ENCODE measurements at places on chromosomes 3 and 15. TPM values are rescaled to one million over a fixed set of nuclear protein-coding genes. Genes with fewer than 3 reads are reported as not detected.

- DNase-seq = no peak
Measured at GRCh38 chr3:94423578-94423977, 360.7 kb downstream of the NSUN3 start.

GRCh38 chr3:54866251-54866650, 61.6 kb downstream of the LRTM1 start:
- DNase-seq = no peak

- DNase-seq = no peak
Measured at GRCh38 chr3:140553591-140553990, 124.3 kb upstream of the TRIM42 start.

GRCh38 chr3:10189557-10190354, 25.0 kb downstream of the IRAK2 start:
- peak; percentile 91 for DNase-seq

- DNase-seq = no peak
Measured at GRCh38 chr15:40439960-40440742, 602 bp upstream of the BAHD1 start.

DNA sequence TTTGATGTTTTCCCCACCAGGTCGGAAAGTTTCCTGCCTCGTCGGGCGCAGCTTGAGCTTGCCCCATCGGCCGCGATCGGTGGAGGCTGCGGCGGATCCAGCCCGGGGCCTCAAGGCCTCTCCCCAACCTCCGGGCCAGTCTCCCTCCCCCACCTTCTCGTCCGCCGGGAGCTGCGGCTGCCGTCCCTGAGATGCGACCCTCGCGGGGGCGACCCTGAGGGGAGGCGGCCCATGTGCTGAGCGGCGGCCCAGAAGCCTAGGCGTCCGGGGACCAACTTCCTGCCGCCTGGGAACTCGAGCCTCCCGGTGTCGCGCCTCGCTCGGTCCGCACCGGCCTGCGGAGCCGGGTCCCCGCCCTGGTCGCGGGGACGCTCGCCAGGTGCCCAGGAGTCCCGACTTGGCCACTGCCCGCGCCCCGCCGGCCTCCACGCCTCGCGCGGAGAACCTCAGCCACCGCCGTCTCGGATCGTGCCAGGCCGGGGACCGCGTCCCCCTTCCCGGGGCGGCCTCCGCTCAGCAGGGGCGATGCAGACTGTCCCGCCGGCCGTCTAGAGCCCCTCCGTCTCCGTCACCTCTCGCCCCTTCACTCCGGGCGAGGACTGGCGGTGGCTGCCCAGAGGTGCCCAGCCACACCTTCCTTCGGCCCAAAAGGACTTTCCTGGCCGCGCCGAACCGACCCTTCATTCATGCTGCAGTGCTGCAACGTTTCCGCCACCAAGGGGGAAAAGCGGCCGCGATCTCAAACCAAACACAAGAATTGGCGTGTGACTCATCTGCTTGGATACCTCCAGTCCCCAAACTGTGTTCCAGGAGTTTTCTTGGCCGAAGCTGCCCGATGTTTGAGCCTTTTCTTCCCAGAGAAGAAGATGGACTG, 656 bp downstream of the SLMAP start:
- DNase-seq = peak; percentile 65

- DNase-seq = no peak
Measured at GRCh38 chr3:115160295-115160694, 13.2 kb upstream of the ZBTB20 start.

DNA sequence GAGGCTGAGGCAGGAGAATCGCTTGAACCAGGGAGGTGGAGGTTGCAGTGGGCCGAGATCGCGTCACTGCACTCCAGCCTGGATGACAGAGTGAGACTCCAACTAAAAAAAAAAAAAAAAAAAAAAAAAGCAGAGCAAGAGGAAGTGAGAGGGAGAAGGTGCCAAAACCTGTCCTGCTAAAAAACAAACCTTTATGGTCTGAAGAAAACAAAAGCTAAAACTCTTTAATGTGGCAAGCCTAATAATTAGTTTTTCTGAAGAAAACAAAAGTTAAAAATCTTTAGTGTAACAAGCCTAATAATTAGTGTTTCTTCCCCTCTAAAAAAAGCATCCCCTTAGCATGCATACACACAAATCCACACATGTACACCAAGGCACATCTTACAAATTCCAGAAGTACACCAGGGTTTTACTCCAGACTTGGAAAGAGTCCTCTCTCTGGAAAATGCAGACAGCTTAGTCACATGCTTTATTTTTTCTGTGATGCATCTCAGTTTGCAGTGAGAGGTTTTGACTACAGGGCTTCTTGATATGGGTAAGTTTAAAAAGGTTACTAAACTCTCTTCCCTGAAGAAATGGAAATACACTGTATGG, 65.9 kb downstream of the HACD2 start:
- DNase-seq = no peak

DNA sequence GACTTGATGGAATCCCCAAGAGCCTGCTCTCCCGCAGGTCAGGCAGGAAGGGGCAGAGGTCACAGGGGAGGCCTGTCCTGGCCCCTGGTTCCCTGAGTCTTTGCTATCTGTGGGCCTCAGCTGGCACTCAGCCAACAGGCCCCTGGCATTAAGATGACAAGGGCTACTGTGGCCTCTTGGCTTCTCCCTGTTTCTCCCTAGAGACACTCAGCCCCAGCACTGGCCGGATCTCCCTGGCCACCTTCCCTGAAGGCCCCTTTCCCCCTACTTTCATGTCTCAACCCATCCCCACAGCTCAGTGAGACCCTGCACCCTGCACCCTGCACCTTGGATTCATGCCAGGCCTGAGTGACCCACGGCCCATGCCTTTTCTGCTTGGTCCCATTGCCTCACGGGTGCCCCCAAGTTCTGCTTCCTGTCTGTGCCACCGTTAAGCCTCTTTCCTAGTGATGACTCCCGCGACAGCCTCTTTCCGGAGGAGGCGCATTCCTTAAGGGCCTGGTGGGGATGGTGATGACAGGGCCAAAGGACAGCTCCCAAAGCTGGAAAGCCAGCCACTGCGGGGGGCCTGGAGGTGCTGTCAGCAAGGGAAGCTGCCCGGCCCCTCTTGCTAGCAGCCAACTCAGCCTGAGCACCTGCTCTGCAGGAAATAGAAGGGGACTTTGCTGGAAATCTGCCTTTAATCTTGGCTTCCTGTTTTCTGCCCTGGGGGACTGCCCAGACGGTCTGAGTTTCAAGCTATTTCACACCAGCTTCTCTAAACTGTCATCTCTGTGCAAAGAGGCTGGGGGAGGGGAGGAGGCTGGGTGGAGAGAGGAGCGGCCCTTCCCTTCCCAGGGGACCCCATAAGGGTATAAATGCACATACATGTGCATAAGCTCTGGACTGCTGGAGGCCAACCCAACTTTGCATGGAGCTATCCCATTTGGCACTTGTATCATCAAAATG, 4.8 kb upstream of the CSK start:
- DNase-seq = no peak

- DNase-seq = no peak
Measured at GRCh38 chr15:63212050-63213004, 22.9 kb downstream of the RAB8B start.

GRCh38 chr3:29972320-29972993, 633.9 kb upstream of the TGFBR2 start:
- no peak for DNase-seq

GRCh38 chr15:68818769-68819494, 1.8 kb downstream of the ANP32A start:
- DNase-seq = peak; percentile 68

DNA sequence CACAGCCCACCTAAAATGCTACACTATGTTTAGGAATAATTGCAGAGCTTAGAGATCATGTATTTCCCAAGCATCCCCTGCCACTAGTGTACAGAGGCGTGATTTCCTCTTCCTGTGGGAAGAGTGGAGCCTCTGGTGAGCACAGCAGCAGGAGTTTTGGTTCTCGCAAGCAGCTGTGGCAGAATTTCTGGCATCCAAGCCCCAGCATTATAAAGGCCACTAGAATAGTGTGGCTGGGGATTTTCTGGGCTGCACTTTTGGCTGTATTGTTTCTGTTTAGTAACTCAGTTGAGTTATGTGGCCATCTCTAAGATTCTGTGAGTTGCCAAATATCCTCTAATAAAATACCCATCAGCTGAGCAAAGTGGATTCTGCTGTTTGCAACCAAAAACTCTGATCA, 64.7 kb downstream of the GPR176 start:
- no peak for DNase-seq

DNA sequence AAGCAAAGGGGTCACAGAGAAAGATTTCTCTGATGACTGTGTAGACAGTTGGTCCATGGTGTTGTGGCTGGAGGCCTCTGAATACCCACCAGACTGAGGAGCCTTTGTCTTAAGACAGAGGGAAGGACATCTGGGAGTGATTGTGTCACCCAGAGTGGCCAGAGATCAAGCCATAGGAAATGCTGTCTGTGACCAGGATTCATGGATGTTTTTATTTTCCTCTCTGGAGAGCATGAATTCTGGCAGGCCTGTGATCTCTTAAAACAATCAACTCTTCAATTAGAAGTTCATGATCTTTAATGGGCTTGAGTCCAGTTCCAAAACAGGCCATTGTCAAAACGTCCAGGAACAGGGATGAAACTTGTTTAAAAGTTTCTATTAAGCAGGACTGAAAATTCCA, 198.9 kb upstream of the CTDSPL start:
- DNase-seq = no peak

- DNase-seq = no peak
Measured at GRCh38 chr3:74036102-74036501, 411.4 kb upstream of the PDZRN3 start.

DNA sequence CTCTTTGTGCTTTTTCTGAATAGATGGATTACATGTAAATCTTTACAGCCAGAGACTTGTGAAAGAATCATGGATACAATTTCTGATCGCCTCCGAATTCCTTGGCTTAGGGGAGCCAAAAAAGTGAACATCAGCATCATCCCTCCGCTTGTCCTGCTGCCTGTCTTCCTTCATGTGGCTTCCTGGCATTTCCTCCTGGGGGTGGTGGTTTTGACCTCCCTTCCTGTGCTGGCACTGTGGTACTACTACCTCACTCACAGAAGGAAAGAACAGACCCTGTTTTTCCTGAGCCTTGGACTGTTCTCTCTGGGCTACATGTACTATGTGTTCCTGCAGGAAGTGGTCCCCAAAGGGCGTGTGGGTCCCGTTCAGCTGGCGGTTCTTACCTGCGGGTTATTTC, 5.9 kb downstream of the ZDHHC23 start:
- DNase-seq = no peak

- DNase-seq = no peak
Measured at GRCh38 chr15:27527490-27528067, 556.6 kb downstream of the GABRG3 start.

- no peak for DNase-seq
Measured at GRCh38 chr3:126913524-126913923, 69.4 kb upstream of the PLXNA1 start.

DNA sequence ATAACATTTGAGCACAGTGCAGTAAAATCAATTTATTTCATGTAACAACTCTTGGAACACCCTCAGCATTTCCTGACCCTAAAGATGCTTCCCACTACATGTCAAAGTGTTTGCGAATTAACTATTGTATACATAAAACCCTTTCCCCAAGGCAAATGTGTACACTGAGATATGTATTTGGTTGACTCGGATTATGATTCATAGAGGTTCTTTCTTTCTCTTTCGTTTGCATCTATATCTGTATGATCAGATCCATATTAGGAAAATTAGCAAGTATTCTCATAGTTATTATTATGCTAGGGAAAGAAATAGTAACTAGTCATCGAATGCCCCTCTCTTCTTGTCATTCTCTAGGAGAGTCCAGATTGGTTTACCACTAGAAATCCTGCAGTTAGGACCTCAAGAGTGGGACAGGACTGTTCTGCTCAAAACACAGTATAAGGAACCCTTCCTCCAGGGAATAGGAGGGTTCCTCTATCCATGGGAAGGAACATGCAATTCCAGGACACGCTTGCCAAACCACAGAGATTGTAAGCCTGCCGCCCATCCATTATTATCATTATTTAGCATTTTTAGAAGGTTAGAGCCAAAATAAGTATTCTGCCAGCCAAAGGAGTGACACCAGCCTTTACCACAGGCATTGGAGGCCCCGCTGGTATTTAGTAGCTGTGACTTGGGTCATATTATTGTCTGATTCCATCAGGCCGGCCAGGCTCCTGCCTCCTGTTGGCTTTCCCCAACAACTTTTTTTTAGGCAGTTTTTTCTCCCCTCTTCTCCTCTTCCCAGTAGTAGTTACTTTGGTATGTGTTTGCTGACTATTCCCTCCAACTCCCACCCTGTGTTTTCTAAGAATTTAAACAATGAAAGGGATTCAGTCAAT, 100.7 kb downstream of the GALK2 start:
- no peak for DNase-seq

DNA sequence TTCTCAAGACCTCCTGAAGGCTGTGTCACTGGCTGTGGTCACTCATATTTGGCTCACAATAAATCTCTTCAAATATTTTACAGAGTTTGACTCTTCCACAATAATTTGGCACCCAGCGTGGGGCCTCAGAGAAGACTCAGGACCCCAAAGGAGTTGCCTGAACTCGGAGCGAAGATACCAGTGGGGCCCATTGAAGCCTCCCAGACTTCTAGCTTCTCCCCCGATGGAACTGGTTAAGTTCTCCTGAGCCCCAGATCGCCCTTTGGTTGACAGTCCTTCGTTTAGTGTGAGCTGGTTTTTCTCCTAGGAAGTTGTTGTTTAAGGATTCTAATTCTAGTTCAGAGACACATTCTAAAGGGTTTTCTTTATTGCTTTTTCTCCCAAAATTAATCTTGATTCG, 1.4 kb upstream of the SLC41A3 start:
- no peak for DNase-seq

DNA sequence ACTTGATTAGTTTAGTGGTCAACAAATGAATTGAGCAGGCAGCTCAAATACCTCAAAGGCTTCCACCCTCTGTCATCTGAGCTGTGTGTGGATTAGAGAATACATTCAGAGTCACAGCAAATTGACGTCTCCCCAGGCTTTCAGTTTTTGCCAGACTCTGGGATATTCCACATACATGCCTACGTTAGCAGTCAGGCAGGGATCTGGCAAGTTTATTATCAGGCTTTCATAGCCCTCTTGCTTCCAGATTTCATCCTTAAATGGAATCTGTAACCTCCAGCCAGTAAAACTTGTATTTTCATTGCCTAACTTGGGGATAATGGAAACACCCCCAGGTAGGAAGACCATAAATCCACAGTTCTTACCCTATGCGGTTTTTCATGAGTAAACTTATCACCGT, 115.9 kb downstream of the RASA2 start:
- no peak for DNase-seq

GRCh38 chr3:172152874-172153273, 113.5 kb downstream of the FNDC3B start:
- DNase-seq = no peak

EXD1 gene
- not detected for total RNA-seq

NUP210 gene
- 19.1 TPM for total RNA-seq

SNTN gene
- not detected for total RNA-seq

CSPG4 gene
- total RNA-seq = 0.23 TPM

MINAR1 gene
- 0.05 TPM for total RNA-seq

GOLGA8J gene
- total RNA-seq = 0.10 TPM

RBPMS2 gene
- total RNA-seq = 7.5 TPM

AMT gene
- 46.8 TPM for total RNA-seq

DAZL gene
- total RNA-seq = not detected

AGTR1 gene
- total RNA-seq = 25.5 TPM

GOLGA8O gene
- total RNA-seq = 3.2 TPM

CPLX3 gene
- not detected for total RNA-seq

SLC24A5 gene
- not detected for total RNA-seq

SLC12A1 gene
- total RNA-seq = not detected

TM4SF4 gene
- total RNA-seq = 220 TPM

Measured in left lobe of liver (tissue), 2 donors.